ENCODE measurements at places on chromosomes 5 and 9.

GRCh38 chr9:131827821-131828369, 88.0 kb upstream of the RAPGEF1 start:
- no peak for DNase-seq

DNA sequence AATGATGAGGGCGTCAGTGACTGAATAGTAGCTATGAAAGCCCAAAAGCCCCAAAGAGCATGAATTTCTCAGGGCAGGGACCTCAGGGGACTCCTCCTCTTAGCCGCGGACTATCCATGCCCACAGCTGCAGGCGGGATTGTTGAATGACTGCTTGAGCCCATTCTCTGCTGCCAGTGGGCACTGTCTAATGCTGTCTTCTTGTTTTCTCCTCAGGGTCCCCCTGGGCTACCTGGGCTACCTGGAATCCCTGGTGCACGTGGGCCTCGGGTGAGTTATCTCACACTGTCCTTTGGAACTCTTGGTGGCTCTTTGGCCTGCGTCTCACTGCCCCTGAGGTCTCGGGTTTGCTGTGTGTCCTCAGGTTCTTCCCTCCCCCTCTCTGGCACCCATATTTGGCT, 22.7 kb downstream of the COL27A1 start:
- DNase-seq = no peak

DNA sequence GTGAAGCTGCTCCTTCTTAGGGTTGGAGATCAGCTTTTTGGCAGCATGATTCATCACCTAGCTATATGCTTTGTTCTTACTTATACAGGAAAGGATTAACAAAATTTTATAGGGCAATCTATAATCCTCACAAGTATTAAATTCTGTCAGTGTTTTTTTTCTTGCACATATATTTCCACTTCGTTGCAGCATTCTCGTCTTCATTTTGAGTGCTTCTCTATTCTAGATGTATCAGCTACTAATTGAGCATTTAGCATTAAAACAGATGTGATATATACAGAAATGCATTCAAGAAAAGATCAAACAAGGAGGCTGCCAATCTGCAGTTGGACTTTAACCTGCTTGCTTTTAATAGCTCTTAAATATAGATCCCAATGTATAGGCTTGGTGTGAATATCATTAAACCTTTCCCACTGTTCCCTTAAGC, 3.6 kb upstream of the CTXN3 start:
- DNase-seq = no peak

DNA sequence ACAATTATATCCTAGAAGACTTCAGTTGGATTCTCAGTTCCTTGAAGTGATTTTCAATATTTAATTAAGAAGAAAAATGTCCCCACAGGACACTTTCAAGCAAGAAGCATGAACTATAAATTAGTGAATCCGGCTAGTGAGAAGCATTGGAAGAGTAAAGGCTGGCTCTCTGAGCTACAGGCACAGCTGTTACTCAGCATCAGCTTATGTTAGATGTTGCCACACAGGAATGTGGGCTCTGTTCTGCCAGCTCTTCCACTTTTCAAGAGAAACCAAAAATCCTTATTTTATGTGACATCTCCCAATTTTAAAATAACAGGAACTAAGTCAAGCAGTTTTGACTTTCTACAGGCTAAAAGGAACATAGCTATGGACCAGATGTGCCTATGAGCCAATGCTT, 14.9 kb downstream of the ZNF474 start:
- DNase-seq = no peak

DNA sequence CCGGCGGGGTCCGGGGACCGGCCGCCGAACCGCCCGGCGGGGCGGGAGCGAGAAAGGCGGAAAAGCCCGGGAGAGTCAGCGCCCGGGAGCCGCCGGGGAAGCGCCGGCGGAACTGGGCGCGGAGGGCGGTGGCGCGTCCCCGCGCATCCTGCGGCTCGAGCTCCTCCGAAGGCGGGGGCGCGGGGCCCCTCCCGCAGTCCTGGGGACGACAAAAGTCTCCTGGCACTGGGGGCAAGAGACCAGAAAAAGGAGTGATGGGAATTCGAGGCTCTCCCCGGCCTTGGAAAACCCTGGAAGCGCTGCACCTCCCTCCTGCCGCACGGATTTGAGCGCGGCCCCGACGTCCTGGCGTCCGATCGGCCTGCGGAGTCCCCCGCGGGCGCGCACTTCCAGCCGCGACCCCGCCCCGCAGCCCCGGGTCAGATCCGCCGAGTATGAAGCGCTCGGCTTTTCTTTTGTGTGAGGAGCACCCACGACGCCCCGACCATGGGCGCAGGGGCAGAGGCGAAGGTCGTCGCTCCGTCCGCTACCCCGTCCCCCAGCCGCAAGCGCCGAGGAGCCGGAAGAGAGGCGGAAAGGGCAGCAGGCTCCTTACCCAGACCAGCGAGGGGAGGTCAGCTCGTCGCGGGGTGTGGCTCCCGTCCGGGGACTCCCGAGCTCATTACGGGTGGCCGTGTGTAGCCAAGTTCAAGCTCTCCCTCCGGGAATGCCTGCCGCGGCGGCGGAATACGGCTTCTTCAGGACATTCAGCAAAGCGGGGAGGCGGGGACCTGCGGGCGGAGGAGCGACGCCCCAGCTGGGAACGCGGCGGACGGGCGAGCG, at the start of gene EPB41L4A:
EPB41L4A (minus strand) TSS at position 114 of the 822 bp plus-strand sequence. CDS start 238 bp downstream, outside the sequence.
- no peak for DNase-seq

DNA sequence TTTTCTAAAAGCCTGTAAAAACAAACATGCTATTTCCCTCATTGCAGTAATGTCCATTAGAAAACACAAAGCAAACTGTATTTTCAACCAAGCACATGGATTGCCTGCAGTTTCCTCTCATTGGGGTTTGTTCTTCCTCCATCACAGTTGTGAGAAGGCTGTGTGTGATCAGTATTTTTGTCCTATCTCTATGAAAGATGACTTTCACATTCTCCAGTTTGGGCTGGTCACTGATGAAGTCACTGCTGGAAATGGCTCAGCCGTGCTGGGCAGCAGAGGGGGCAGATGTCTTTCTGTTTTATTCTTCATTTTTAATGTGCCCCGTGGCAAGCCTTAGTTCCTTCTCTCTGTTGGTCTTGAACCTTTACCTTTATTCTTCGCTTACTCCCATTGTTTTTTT, 288.9 kb upstream of the MPDZ start:
- no peak for DNase-seq

DNA sequence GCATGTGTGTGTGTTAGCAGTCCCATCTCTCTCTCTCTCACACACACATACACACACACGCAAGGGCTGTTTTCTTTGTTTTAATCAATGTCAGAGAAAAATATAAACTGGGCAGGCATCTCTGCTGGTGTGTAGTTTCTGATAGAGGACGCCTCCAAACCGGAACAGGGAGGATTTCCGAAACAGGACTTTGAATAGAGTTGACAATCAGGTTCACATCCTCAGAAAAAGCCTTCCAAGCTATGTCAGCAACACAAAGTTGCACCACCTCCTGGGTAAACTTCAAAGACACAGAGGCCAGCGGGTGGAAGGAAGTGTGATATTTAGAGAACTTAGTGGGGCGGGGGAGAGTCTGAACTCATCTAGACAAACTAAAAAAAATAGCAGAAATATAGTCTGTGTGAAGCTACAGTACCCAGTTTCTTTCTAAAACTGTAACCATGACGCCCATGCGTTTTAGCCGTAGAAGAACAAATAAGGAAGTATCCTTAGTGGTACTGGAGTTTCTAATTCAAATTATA, 1.2 kb downstream of the ST8SIA4 start:
- DNase-seq = peak; percentile 21

- DNase-seq = no peak
Measured at GRCh38 chr9:18359335-18359734, 114.6 kb upstream of the ADAMTSL1 start.

- DNase-seq = no peak
Measured at GRCh38 chr9:78746010-78746409, 449.1 kb downstream of the PSAT1 start.

- no peak for DNase-seq
Measured at GRCh38 chr9:76572151-76572550, 113.2 kb downstream of the GCNT1 start.

GRCh38 chr5:158727771-158728311, 371.9 kb downstream of the EBF1 start:
- no peak for DNase-seq

DNA sequence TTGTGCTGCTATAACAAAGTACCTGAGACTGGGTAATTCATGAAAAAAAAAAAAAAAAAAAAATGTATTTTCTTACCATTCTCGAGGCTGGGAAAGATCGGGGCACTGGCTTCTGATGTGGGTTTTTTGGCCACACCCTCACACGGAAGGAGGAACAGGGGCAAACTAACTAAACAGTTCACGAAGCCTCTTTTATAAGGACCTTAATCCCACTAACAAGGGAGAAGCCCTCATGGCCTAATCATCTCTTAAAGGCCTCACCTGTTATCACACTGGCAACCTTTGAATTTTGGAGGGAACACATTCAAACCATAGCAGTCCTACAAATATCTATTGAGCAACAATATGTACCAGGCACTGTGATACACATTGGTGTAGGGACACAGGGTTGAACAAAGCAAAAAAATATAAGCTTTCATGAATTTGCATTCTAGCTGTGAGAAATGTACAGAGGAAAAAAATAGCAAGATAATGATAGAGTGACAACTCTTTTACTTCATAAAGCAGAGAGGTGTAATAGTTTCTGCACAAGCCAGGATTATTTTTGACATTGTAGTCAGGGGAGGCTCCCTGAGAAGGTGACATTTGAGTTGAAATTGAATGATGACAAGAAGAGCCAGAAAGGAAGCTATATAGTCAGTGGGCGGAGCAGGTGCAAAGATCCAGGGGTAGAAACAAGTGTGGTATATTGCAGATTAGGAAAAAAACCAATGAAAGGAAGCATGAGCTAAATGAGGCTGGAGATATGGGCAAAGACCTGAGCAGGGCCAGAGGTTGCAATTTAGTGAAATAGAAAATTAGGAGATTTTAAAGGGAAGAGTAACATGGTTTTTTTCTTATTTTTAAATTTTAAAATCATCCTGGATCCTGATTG, 68.1 kb upstream of the GRAMD2B start:
- DNase-seq = no peak

GRCh38 chr9:134532084-134532483, 109.5 kb upstream of the COL5A1 start:
- DNase-seq = no peak

- no peak for DNase-seq
Measured at GRCh38 chr5:66113160-66113559, 30.9 kb upstream of the SREK1 start.

DNA sequence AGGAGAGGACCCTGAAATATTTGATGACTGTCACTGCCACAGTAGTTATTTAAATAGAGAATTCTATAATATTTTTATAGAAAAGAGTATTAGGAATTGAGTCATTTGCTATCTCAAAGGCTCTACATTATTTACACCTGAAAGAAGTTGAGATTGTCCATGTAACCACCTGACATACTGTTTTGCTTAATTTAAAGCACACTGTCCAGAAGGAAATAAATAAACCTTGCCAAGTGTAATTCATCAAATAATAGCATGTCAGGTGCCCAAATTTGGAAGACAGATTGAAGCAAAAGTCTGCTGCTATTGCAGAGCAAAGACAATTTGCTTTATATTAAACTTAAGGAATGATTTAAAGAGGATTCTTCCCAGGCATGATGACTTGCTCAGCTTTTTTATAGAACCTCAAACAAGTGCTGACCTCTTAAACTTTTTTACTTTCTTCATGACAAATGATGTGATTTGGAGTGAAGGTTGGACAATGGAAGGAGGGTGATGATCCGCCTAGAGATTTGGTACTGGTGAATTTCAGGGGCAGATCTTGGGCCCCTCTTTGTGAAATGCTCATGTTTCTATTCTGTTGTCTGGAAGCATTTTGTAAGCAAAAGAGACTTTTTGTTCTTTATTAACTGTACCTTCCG, 65.0 kb downstream of the DAPK1 start:
- no peak for DNase-seq

- no peak for DNase-seq
Measured at GRCh38 chr9:77969083-77969482, 62.5 kb downstream of the GNAQ start.

DNA sequence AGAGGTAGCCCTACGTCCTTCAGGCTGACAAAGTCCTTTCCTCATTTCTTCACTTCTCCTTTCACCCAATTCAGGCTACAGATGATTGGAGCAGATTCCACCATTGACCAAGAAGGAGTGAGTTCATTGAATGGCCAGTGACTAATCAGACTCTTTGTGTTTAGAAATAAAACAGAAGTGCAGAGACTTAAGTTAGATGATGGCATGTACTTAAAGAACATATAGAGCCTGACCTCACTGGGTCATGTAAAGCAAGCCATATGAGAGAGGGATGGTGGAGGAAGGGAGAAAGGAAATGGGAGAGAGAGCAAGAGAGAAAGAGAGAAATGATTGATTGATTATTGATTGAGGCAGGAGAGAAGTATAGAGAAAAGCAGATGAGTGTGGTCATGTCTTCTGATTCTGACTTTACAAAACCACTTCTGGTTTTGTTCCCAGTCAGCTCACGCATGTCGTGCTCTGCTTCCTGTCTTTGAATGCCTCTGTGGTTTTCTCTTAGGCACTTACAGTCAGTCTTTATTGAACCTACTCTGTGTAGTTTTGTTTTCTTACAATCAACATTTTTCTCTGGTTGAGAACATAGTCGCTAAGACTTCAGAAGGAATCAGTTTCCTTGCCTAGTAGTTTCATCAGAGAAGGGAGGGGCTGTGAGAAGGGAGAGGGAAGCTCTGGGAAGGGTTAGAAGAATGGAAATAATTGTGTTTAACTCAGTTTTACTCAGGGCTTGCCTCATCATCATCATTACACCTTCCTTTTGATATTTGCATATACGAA, 149.2 kb upstream of the KLF9 start:
- peak; percentile 5 for DNase-seq

- DNase-seq = no peak
Measured at GRCh38 chr9:7489036-7489435, 310.5 kb downstream of the DMAC1 start.

DNA sequence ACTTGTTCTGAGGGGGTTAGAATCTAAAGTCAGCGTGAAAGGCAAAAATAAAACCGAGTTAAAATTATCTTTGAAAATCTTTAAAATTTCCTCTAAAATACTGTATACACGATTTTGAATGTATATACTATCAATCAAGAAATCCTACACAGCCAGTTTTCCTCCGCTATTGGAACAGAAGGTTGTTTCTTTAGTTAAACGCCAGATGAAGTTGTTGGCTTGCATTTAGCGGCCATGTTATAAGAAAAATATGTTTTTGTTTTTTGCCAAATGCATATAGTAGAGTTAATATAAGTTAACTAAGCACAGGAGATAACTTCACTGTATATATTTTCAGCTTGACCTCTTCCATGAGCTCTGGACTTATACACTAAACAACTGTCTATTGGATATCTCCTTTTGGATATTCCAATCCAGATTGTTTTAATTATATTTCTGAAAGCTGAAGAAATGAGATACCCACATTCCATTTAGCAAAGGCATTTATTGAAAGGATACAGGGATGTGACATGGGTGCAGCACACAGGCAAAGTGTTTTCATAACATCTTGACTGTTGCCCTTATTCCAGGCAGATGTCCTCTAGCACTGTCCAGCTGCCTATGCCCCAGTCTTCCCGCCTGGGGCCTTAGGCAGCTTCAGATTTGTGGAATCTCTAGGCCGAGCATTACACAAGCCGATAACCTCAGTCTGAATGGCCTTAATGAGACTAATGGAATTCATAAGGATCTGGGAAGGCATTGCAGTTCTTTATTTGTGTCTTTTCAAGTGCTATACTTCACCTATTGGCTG, 10.0 kb upstream of the ATG10 start:
- DNase-seq = no peak

Data from stimulated activated CD8-positive, alpha-beta memory T cell treated with anti-CD3 and anti-CD28 coated beads, Interleukin-7, amount 100 ng/mL, for 1 hour (primary cell).